ENCODE measurements at places on chromosomes 7 and 10.

DNA sequence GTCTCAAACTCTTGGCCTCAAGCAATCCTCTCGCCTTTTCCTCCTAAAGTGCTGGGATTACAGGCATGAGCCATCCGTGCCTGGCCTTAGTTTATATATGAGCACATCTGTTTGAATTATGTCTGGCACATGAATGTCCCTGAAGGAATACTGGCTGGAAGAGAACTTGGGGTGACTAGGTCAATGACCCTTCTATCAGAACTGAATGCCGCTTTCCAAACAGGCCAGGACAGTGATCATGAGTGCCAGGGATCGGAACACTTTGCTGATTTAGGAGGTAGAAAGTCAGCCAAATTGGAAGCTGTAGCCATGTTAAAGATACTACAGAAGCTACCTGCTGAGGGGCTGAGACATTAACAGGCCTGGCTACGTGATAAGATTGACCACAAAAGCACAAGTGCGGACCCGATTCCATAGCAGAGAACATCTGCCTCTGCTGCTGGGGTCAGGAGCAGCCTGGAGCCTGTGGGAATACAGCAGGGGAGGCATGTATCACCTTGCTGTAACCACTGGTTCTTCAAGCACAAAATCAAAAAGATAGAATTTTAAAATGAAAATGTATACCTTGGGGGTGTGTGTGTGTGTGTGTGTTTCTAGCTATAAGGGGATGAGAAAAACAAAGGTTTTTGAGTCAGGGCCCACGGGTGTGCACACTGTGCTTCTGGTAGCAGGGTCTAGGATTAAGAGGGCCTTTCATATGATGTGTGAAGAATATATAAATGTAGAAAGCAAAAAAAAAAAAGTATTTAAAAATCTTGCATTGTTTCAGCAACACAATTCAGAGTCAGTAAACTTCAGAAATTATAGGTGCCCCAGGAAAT is 293.7 kb downstream of the BBS9 start:
- no peak for DNase-seq

DNA sequence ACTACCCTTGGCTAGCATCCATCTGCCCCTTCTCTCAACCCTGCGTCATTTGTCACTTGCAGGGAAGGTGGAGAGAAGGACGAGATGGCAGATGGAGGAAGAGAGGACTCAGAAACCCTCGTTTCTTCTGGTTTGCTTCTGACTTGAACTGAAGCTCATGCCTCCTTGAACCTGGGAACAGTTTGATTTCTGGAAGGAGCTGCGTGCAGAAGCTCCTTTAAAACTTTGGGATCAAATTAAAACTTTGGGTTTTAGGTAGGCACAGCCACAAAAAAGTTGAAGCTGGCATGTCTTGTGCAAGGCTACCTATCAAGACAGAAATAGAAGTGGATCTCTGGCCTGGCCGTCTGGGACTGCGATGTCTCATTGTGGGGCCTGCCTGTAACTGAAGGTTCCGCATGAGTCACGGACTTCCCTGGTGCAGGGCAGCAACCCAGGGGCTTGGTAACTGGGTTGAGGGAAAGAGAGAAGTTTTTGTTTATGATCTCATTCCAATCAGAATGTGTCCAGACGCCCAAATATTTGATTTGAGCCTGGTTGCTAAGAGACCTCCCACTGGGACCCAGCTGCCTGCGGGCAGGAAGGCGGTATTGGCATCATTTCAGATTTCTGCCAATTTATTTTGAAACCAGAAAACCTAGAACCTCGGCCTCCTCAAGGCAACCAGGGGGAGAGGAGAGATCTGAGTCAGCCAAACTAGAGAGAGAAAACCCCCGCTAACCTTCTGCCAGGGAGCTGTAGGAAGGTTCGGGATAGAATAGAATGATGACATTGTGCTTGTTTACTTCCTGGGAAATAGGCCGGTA is 15.8 kb upstream of the CAMK1D start:
- DNase-seq: peak; percentile 22

- DNase-seq: no peak
These were observed 51.2 kb downstream of the PDE1C start for GRCh38 chr7:32018845-32019578.

- no peak for DNase-seq
These were observed 270.7 kb downstream of the ZNF33B start for GRCh38 chr10:42367532-42368230.

DNA sequence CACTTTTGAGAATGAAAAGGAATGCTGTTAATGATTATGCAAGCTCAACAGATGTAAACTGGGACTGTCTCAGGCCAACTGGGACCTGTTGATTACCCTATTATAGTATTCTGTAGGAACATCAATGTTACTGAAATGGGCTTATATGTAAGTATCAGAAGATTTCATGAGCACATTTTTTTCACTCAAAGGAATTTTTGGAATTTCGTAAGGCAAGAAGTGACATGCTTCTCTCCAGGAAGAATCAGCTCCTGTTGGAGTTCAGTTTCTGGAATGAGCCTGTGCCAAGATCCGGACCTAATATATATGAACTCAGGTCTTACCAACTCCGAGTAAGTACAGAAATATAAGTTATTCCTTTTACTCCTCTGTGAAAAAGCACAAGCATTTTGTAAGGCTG is 19.2 kb downstream of the NIPSNAP2 start:
- DNase-seq: no peak

GRCh38 chr10:67541411-67541810 is 154.6 kb downstream of the CTNNA3 start:
- DNase-seq: no peak

- DNase-seq: no peak
These were observed 175.3 kb downstream of the JAZF1 start for GRCh38 chr7:28005075-28005846.

- no peak for DNase-seq
These were observed 30.5 kb upstream of the VWDE start for GRCh38 chr7:12434012-12434642.

GRCh38 chr10:26780106-26780792 is 80.5 kb downstream of the ABI1 start:
- no peak for DNase-seq

DNA sequence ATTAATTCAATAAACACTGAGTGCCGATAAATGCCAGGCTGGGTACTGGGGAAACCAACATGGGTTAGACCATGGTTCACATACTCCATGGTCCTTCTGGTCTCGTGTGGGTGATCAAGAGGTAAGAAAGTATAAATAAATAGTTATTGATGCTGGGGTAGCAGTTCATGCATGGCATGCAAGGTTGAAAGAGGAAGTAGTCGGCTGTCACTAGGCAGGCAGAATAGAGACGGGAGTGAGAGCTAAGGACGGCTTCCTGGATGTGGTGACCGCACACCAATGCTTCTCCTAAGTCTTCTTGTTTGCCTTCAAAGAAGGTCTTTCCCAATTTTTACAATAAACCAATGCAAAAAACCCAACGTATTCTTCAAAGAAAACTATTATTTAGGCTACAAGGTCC is 208.6 kb downstream of the ADAM12 start:
- DNase-seq: no peak

DNA sequence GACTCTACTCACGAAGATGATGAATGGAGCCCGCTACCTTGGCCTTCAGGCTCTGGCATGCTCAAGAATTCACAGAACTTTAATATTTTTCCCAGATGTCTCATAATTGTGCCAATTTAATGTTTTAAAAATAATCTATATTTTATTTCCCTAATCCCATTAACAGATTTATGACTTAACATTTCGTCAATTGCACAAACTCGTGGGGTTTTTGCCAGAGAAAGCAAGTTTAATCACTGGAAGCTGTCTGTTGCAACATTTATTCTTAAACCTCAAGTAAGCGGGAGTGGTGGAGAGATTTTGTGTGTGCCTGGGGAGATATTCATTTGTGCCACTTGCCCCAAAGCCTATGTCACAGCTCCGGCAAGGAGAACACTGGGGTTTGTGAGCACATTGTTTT is 117.9 kb downstream of the TEX36 start:
- no peak for DNase-seq

Measured in CD4-positive, alpha-beta memory T cell (primary cell).